ENCODE measurements at places on chromosomes 12 and 14. TPM values are rescaled to one million over a fixed set of nuclear protein-coding genes. Genes with fewer than 3 reads are reported as not detected.

HRK gene
- 2.3 TPM for total RNA-seq

STAC3 gene
- 1.4 TPM for total RNA-seq

EMP1 gene
- total RNA-seq = 5.3 TPM

DBX2 gene
- 6.9 TPM for total RNA-seq

DLK1 gene
- 1.4 TPM for total RNA-seq

HOXC10 gene
- total RNA-seq = not detected

IL31 gene
- not detected for total RNA-seq

CLEC9A gene
- total RNA-seq = not detected

DEPDC4 gene
- total RNA-seq = 2.8 TPM

KLRC2 gene
- total RNA-seq = 4.4 TPM

SLC39A5 gene
- total RNA-seq = not detected

CDK4 gene
- 60.4 TPM for total RNA-seq

CDH24 gene
- 14.1 TPM for total RNA-seq

INSM2 gene
- total RNA-seq = 2.3 TPM

STXBP6 gene
- 33.7 TPM for total RNA-seq

RASSF3 gene
- total RNA-seq = 4.8 TPM

SLCO1A2 gene
- 11.3 TPM for total RNA-seq

SEL1L gene
- 70.6 TPM for total RNA-seq

SLC10A1 gene
- total RNA-seq = not detected

OR6C2 gene
- total RNA-seq = not detected

PLA2G1B gene
- not detected for total RNA-seq

GLIPR1 gene
- 5.3 TPM for total RNA-seq

SIX4 gene
- 0.92 TPM for total RNA-seq

CLEC14A gene
- 5.3 TPM for total RNA-seq

CHMP4A gene
- 33.2 TPM for total RNA-seq

NFATC4 gene
- total RNA-seq = 5.5 TPM

KRT81 gene
- total RNA-seq = 0.23 TPM

SLC17A8 gene
- 10.1 TPM for total RNA-seq

SPX gene
- 2.3 TPM for total RNA-seq

VDR gene
- total RNA-seq = 0.23 TPM

RFX4 gene
- 16.8 TPM for total RNA-seq

ADCY6 gene
- total RNA-seq = 35.5 TPM

RFLNA gene
- total RNA-seq = 8.8 TPM
